ENCODE measurements at places on chromosomes 1 and 21.

DNA sequence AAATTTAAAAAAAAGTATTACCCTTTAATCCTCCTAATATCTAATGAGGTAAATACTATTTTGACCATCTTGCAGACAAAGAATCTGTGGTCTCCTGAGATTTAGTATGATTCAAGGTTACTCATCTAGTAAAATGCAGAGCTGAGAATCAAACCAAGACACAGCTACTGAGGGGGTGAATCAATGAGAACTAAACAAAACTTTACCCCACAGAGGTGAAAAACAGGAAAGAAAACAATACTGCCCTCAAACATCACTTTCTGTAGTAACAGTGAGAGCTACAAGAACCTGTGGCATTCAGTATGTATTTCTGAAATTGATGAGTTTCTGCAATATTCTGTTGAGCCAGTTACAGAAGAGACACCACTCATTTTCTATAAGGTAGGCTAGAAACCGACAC, 85.1 kb downstream of the JAK1 start:
- no peak for DNase-seq

GRCh38 chr1:27005166-27005530, 7.5 kb downstream of the TENT5B start:
- no peak for DNase-seq

- DNase-seq = no peak
Observed at GRCh38 chr1:224521904-224522734, 87.5 kb upstream of the WDR26 start.

DNA sequence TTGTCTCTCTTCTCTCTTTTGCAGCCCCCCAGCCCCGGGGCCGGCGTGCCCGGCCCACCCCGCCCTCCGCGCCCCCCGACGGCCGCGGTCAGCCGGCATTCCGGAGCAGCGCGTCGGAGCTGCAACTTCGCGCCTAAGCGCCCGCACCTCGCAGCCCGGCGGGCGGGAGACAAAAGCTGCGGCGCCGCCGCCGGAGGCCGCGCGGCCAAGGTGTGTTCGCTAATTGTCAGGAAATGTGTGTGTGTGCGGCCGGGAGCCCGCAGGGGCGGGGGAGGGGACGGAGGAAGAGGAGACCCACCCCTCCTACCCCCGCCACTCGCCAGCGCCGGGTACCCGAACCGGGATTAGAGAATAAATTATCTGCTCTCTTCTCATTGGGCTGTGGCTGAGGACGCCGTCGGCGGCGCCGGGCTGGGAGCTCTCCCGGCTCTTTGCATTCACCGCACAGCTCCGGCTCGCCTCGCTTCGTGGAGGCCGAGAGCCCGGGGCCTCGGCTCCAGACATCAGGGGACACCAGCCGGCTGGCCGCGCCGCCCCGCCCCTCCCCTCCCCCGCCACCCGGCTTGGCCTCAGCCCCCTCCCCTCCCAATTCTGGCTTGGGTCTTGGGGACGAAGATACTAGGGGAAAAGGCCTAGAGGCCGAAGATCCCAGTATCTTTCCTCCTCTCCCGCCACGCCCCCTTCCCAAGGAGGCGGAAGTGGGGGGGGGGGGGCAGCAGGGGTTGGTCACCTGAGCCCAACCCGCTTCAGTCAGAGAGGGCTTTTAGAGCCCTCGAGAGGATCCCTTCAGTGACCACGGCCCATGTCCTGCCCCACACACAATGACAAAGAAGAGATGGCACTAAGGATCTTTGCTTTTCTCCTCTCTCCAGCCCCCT, 1.3 kb upstream of the BLACAT1 start:
- DNase-seq = no peak

GRCh38 chr1:172742599-172743500, 83.9 kb downstream of the FASLG start:
- DNase-seq = peak; percentile 27

DNA sequence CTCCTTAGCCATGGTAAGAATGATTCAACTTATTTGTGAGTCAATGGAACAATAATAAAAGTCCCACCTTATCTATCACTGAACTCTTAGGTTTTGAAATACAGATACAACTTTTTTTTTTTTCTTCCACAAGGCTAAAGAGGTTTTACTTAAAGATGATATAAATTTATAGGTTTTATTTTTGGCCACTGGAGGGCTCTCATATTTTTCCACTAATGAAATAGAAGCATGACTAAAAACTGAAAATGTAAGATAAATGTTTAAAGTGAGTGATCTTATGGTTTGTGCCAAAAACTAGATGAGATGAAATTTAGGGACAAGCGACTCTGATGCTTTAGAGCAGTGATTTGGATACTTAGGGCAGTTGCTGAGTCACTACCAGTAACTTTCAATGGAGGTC, 499.0 kb downstream of the NUF2 start:
- no peak for DNase-seq

DNA sequence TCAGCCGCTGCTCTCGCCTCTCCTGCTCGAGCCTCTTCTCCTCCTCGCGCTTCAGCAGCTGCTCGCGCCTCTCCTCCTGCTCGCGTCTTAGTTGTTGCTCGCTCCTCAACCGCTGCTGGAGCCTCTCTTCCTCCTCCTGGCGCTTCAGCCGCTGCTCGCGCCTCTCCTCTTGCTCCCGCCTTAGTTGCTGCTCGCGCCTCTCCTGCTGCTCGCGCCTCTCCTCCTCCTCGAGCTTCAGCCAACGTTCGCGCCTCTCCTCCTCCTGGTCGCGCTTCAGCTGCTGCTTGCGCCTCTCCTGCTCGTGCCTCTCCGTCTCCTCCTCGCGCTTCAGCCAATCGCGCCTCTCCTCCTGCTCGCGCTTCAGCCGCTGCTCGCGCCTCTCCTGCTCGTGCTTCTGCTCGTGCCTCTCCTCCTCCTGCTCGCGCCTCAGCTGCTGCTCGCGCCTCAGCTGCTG, 3.7 kb downstream of the TCHH start:
- peak; percentile 49 for DNase-seq

GRCh38 chr1:30371888-30372791, 351.2 kb downstream of the MATN1 start:
- DNase-seq = no peak

DNA sequence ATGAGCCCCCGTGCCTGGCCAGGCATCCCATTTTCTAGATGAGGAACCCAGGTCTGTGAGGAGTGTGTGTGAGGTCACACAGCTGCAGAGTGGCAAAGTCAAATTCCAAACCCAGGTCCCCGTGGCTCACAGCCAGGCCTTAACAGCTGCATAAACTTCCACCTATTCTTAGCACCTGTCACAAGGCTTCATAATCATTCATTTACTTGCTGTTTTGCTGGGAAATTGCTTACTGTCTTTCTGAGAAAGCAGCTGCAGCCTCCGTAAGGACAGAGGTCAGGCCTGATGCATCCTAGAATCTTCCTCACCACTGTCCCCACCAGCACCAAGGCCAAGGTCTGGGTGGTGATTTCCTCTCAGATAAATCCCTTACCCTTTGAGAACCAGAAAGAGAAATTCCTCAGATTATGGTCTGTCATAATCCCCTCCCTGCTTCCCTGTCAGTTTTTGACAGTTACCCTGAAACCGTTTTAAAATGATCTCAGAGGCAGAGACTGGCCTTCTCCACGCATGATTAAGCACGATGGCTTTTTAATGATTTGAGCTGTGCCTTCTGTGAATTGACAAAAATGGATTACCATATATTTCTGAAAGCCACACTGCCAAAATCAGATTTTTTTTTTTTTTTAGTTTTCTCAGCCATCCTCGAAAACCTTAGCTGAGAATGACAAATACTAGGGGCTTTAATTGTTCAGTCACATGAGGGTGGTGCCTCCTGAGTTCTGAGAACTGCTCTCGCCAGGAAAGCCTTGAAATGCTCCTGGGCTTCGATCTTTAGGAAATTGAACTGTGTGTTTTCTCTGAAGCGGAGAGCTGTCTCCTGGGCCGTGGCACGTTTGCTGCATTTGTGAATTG, 70.0 kb upstream of the SELENON start:
- DNase-seq = no peak

DNA sequence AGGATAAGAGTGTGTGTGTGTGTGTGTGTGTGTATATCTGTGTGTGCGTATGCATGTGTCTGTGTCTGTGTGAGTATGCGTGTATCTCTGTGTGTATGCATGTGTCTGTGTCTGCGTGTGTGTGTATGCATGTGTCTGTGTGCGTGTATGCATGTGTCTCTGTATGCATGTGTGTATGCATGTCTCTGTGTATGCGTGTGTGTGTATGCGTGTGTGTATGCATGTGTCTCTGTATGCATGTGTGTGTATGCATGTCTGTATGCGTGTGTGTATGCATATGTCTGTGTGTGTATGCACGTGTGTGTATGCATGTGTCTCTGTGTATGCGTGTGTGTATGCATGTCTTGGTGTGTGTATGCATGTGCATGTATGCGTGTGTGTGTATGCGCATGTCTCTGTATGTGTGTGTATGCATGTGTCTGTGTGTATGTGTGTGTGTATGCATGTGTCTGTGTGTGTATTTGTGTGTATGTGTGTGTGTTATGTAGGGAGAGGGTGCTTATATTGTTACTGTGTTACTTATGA, 247.8 kb downstream of the DYRK1A start:
- DNase-seq = no peak

DNA sequence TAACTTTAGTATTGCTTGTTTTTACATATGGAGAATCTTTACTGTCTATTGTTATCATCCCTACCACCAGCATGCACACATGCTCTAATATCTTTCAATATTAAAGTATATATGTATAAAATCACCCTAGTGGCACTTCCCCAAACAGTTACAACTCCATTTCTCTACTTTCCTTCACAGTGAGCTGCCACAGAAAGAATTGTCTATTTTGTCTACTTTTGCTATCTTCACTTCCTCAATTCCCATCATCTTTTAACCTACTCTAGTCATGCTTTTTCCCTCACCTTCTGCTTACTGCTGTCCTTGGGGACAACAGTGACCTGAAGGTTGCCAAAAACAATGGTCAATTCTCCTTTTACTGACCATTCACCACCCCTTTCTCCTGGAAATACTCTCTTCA, 59.2 kb downstream of the VCAM1 start:
- DNase-seq = no peak

GRCh38 chr1:109814993-109815786, 51.5 kb upstream of the EPS8L3 start:
- DNase-seq = no peak

GRCh38 chr21:15052459-15052763, 12.4 kb downstream of the NRIP1 start:
- no peak for DNase-seq

DNA sequence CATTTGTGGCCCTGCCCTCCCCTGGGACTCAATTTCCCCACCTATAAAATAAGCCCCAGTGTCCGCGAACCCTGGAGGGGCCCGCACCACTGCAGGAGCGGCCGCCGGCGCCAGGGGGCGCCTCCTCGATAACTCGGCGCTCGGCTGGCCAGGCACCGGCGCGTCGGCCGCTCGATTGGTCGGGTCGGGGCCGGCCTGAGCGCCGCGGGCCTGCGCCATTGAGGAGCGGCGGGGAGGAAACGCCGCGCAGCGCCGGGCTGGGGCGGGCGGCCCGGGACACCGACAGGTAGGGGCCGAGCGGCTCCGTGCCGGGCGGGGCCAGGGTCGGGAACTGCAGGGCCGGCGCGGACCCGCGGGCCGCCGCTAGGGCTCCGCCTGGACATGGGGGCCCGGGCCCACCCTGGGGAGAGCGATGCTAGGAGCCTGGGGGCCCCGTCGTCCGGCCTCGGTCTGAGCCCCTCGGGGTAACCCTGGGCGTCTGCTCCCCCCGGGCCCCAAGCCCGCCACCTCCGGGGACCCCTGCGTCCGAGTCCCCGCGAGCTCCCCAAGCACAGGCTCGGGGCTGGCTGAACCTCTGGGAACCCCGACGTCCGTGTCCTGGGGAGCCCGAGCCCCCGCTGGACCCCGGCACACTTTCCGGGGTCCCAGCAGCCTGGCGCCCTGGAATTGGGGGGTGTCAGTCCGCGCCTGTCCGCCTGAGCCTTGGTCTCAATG, at the start of gene VPS13D:
Gene VPS13D (plus strand): TSS at position 196 of the 714 bp plus-strand sequence. CDS start 4,237 bp downstream, outside the sequence.
- peak; percentile 88 for DNase-seq

DNA sequence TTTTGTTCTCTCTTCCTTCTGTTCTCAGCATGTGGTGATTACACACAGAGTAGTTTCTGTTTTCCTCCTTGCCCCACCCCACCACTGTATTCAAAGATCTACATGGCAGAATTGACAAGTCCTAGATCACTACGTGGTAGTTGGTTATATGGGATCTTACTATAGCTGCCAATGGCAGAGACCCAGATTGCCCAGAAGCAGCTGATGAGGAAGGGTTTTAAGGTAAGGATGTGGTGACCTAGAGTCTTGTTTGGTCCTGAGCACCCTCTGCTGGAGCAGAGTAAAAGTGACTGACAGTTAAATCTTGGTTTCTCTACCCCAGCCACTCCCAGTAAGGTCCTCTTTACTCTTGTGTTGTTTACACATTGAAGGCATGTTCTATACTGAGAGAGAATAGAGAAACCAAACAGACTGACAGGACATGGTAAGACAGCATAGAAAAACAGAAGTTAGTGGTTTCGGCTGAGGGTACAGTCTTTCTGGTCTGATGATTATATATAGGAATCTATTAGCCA, 22.8 kb upstream of the STRIP1 start:
- DNase-seq = peak; percentile 63

DNA sequence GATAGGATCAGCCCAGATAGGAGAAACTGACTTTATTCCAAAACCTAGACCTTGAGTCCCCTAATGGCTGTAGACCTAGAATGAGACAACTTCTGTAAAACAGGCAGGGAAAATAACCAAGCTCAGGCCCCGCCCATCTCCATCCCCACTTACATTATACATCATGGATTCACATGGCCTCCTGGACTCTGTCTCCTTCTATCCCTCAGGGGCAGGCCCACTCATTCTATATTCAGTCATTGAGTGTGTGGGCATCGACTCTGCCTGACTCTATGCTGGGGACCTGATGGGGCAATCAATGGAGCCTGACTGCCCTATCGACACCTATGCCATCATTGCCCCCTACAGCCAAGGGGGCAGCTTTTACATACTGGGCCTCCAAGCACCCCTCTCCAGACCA, 6.4 kb downstream of the AVPR1B start:
- DNase-seq = no peak

DNA sequence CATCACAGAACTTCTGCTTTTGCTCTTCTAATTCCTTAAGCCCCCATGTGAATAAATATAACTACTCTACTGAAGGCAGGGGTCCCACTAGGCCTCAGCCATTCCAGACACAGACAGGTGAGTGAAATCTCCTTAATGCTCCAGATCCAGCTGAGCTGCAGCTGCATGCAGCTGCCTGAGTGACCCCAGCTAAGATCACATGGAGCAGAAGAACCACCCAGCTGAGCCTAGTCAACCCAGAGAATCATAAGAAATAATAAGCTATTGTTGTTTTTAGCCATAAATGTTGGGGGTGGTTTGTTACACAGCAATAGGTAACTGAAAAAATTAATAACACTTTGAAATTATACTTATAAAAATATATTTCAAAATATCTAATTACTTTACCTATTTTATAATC, 220.3 kb downstream of the SIPA1L2 start:
- no peak for DNase-seq

- no peak for DNase-seq
Observed at GRCh38 chr1:31201931-31202360, 37.7 kb downstream of the NKAIN1 start.

DNA sequence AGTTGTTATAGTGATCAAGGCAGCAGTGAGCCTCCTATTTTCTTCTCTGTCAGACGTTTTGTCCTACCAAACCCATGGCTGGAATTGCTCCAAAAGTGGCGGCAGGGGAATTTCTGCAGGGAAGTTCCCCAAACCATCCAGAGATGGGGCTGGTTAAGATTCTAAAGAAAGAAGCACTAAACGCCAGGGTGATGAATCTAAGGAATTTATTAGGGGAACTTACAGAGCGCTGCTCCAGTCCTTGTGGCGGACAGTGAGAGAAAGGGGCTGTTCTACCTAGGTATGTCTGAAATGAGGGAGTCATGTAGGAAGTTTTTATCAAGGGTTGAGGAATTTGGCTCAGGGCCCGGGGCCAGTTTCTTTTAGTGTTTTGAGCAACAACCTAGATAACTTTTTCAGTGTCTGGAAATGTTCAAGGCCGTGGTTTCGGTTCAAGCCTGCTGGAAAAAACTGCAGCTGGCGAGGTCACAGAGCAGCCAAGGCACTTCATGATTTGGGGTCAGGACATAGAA, 222.4 kb upstream of the B3GALT2 start:
- no peak for DNase-seq
